Omental fat pad (tissue), 4 donors: ENCODE measurements at places on chromosomes 3 and 15. TPM values are rescaled to one million over a fixed set of nuclear protein-coding genes. Genes with fewer than 3 reads are reported as not detected.

DNA sequence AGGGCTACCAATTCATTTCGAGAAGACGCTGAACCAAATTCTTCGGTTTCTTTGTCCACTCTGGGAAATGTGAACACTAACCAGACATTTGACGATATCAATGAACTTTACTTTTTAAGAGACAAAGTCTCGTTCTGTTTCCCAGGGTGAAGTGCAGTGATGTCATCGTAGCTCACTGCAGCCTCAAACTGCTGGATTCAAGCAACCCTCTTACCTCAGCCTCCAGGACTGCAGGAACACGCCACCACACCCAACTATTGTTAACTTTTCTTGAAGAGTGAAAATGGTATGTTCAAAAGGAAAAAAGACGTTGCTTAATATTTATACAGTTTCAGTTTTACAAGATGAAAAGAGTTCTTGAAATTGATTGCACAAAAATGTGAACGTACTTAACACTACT is 30.6 kb downstream of the MB21D2 start:
- DNase-seq, result no peak

DNA sequence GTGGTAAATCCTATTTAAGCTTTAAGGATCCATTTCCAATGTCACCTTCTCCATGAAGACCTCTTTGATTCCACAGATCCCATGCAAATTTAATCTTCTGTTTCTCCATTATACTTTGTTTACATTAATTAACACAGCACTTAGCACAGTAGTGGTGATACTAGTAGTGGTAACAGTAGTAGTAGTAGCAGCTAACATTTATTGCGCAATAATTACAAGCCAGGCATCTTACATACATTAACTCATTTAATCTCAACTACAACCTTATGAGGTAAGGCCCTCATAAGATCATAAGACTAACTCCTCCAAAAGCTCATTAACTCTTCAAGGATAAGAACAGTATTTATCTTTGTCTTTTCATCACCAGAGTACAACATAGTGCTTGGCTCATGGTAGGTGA is 54.8 kb upstream of the FSIP1 start:
- no peak for DNase-seq

GRCh38 chr3:46087871-46088270 is 60.6 kb upstream of the XCR1 start:
- DNase-seq, result no peak

GRCh38 chr15:99556011-99556410 is 9.8 kb upstream of the MEF2A start:
- no peak for DNase-seq

- DNase-seq, result no peak
Observed at GRCh38 chr3:101117465-101117864, 124.2 kb upstream of the ABI3BP start.

GRCh38 chr3:46575577-46576222 is 9.6 kb upstream of the LRRC2 start:
- DNase-seq, result no peak

DNA sequence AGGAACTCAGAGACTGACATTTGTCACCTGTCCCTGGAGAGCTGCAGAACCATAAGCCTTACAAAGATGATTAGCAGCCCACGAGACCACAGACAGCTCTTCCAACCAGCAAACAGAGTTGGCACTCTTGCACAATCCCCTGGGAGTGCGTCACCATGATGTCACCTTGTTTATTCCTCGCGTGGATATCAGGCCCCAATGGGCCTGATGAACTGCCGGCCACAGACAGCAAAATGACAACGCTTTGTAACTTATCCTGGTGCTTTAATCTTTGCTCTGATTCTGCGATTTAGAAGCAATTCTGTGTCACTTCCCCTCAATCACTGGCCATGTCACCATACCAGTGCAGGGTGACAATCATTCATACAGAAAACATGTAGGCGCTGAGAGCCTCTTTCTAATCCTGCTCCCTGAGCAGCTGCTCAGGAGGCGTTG is 89.2 kb downstream of the TAMM41 start:
- DNase-seq, result no peak

SLC15A2 gene
- 1.7 TPM for total RNA-seq

- no peak for DNase-seq
Observed at GRCh38 chr3:129940086-129940485, 34.4 kb upstream of the TRH start.

GRCh38 chr3:122498152-122498551 is 16.6 kb downstream of the KPNA1 start:
- no peak for DNase-seq

SYNPR gene
- total RNA-seq, result not detected

DNA sequence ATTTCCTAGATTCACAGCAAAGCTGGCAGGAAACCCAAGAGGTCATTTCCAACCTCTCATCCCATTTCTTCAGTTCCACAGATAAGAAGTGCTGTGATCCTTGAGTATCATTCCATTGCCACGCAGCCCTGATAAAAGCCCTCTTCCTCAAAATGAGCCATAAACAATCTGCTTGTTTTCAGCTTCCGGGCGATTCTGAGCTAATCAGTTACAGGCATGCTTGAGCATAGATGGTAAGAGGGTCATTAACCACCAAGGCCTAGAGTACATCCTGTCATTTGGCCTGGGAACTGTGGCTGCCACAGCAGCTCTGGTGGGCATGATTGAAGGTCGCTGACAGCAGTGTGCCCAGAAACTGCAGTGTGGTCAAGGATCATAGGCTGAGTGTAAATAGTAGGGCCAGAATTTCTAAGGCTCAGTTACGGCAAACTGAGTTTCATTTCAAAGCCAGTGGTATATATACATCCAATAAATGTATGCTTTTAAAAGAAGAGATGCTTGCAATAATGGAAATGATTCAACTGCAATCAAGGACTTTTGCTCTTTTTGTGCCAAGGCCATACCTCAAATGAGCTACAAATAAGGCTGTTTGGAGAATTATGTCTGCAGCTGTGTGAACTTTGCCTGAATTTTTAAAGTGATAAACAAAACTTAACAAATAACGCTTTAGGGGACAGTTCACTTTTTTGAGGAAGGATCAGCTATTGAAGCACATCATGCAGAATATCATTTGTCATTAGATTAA is 47.3 kb downstream of the P3H2 start:
- no peak for DNase-seq

CFAP100 gene
- total RNA-seq, result not detected

DNA sequence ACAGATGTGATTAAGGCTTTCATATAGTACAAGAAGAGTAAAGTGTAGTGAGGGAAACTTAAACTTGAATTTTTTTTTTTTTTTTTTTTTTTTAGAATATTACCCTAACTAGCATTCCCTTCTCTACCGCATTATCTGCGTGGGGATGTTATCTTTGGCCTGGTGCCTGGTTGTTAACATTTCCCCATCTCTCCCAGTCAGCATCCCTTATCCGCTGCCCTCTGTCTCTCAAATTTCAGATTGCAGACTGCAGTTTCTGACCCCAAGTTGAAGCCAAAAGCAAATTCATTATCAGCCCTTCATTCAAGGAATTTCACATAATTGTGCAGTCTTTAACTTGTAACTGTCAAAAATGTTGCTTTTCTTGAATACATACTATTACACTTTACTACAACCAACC is 353.0 kb downstream of the PLOD2 start:
- no peak for DNase-seq

DNA sequence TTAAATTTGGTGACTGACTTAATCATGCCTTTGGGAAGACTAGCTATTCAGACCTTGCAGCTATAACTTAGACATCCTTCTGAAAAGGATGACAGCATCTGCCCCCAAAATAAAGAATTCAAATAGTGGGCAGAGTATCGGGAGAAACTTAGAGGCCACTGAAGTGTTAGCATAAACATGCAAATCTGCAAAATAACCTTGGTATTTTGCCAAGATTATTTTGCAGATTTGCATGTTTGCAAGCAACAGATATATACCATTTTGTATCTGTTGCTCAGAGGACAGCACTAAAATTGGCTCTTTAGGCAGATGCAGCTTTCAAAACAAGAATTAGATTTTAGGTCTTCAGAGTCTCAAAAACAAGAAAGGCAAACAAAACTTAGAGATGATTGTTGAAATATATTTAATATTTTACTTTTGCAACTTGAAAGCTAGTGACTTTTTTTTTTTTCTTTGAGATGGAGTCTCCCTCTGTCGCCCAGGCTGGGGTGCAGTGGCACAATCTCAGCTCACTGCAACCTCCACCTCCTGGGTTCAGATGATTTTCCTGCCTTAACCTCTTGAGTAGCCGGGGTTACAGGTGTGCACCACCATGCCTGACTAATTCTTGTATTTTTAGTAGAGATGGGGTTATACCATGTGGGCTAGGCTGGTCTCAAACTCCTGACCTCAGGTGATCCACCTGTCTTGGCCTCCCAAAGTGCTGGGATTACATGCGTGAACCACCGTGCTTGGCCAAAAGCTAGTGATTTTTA is 47.8 kb downstream of the KBTBD8 start:
- no peak for DNase-seq

DNA sequence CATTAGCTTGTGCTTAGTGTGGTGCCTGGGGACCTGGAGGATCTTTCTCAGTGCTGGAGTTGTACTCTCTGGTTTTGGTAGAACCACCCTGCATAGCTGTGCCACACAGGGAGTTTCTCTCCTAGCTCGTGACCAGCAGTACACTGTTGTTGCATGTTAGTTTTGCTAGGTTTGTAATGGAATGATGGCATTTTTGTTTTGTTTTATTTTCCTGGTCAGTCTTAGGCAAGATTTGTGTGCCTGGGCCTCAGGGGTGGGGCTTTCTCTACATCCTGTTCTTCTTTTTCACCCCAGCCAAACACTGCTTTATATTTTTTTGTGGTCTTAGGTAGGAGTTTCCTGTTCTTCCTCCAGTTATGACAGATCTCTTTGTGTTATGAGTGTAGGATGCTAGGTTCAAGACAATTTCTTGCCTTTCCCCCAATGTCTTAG is 534.5 kb upstream of the KCNMB2 start:
- no peak for DNase-seq

PCSK6 gene
- 20.5 TPM for total RNA-seq

DNA sequence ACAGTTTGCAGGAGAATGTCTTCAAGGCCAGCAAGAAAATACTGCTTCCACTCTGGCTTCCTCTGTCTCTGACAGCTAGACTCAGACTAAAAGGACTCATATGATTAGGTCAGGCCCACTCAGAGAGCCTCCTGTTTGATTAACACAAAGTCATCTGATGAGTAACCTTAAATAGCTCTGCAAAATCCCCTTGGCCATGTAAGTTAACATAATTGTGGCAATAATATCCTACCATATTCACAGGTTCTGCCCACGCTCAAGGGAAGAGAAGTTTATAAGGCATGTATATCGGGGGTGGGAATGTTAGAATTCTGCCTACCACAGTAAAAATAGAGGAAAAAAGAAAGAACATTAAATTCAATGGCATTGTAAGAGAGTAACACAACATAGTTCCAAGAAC is 20.6 kb upstream of the HHATL start:
- DNase-seq, result no peak

ANXA2 gene
- 1,545 TPM for total RNA-seq

DNA sequence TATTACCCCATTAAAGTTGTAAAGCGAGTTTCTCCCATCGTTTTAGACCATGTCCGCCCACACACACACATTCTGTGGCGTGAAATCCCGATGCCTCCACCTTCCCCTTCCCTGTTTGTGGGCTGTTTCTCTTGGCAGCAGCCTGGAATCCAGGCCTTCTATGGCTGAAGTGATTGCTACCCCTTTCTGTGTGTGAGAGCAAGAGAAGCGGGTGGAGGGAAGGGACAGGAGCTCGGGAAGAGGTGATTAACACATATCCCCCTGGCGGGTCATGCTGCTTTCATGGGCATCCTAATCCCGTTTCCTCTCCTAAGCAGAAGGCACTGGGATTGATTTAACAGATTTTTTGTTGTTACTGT is 283.8 kb upstream of the RGMA start:
- no peak for DNase-seq

GRCh38 chr3:100665230-100665629 is 44.1 kb upstream of the TFG start:
- no peak for DNase-seq

IGF2BP2 gene
- 48.9 TPM for total RNA-seq

GRCh38 chr15:38053205-38053604 is 118.8 kb downstream of the TMCO5A start:
- DNase-seq, result no peak

MYZAP gene
- 20.3 TPM for total RNA-seq

DNA sequence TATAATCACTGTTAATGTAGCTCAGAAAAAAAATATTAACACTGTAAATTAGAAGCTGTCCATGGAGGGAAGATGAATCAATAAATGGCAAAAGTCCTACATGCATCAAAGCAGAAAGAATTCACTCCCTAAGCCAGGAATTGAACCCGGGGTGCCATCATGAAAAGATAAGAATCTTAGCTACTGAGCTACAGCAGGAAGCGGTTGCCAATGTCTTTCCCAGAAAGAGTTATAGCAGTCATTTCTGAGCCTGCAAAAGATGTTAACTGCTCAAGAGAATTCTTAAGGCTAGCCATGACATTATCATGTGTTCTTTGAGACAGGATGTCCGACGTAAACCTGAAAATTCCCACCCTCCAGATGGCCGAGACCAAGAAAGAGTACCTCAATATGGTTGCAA is 47.4 kb upstream of the MKRN3 start:
- no peak for DNase-seq

CGNL1 gene
- total RNA-seq, result 7.0 TPM

ACAN gene
- 0.12 TPM for total RNA-seq

DNA sequence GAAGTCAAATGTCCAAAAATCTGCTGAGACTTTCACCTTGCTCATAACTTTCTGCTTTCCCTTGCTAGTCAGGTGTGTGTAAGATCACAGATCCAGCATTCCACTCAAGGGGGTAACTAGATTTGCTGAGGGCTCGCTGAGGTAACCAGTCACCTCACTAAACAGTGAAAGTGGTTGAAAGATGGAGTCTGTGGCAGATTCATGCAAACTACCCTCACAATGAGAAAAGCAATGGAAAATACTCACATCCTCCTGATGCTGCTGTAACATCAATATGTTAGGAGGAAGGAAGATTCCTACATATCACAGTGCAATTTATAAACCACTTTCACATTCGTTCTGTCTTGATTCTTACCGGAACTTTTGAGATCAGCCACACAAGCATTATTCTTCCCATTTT is 174.3 kb upstream of the BCL6 start:
- DNase-seq, result no peak

DNA sequence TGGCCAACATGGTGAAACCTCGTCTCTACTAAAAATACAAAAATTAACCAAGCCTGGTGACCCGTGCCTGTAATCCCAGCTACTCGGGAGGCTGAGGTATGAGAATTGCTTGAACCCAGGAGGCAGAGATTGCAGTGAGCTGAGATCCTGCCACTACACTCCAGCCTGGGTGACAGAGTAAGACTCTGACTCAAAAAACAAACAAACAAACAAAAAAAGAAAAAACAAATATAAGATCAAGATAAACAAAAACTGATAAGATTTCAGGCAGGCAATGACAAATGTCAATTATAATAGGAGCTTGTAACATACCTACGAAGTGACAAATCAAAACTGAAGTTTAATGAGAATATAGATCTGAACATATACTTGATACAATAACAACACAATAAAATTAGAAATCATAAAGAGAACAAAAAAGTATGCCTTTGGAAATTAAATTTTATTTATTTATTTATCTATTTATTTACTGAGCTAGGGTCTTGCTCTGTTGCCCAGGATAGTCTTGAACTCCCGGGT is 70.4 kb downstream of the FAIM start:
- no peak for DNase-seq

GRCh38 chr3:100400419-100400779 is 490 bp downstream of the TOMM70 start:
- no peak for DNase-seq
